Effector memory CD4-positive, alpha-beta T cell (primary cell): ENCODE measurements at places on chromosomes 16 and 17.
A peak's percentile ranks its signal among the peaks of the same experiment; 100 is the strongest.

DNA sequence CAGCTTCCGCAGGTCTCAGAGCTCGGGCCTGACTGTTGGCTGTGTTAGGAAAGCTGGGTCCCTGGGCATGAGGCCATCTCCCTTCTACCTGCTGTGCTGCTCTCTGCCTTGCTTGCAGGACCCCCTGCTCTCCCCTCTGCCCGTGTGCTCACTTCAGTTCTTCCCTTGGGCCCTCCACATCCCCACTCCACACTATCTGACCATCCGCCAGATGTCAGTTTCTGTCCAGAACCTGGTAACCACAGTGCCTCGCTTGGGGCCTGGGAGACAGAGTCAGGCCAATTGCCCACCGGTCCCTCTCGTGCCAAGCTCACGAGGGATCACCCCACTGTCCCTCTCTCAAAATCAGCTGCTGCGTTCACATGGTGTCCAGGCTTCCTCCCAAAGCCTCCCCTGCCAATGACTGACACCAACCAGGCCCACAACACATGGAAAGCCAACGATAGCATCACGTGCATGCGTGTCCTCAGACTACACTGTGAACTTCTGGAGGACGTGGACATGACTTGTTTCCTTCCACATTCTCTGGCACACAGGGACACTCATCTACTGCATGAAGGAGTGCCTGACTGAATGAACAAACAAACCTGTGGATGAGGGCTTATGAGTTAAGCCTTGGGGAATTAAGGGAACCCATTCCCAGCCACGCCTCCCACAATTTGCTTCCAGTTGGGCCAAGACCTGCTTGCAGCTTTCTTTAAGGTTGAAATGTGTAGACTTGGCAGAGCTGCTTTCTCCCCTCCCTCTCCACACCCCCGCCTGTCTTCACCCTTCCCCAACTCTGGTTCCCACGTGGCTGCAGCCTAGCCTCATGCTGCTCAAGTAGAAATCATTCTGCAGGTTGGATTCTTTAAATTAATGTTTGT, 72.5 kb upstream of the ZNF423 start:
- DNase-seq, result no peak

DNA sequence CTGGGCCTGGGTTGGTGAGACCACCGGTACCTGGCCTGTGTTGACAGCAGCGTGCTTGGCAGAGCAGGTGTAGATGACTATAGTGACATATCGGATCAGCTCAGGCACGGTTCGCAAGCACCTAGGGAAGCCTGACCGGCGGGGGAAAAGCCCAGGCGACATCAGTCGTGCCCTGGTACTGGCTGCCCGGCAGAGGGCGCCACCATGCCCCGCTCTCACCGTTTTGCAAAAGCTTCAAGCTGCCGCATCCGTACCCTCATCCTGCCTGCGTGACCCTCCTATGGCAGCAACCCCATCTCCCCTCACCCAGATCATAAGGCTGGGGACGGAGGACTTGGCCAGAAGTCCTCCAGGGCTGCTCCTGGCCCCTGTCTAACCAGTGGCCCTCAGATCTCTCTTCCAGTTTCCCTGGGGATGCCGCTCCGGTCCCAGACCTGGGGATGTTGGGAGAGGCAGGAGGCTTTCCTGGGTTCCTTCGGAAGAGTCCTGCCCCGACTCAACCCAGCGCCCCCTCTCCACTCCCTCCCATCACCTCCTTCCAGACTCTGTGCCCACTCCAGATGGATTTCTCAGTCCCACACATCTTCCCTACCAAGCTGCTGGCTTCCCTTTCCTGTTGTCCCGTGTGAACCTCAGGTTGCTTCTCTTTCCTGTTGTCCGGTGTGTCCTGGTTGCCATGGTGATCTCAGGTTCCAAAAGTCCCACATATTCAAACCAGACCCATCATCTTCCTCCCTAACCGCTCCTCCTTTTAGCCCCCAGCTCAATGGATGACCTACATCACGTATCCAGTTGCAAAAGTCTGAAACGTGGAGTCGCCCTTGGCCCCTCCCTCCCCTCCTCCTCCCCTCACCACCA, 13.7 kb downstream of the ALOX12B start:
- peak; percentile 67 for DNase-seq

GRCh38 chr16:86198206-86199118, 299.5 kb downstream of the IRF8 start:
- no peak for DNase-seq

GRCh38 chr17:12730931-12731521, 58.3 kb upstream of the ARHGAP44 start:
- no peak for DNase-seq

DNA sequence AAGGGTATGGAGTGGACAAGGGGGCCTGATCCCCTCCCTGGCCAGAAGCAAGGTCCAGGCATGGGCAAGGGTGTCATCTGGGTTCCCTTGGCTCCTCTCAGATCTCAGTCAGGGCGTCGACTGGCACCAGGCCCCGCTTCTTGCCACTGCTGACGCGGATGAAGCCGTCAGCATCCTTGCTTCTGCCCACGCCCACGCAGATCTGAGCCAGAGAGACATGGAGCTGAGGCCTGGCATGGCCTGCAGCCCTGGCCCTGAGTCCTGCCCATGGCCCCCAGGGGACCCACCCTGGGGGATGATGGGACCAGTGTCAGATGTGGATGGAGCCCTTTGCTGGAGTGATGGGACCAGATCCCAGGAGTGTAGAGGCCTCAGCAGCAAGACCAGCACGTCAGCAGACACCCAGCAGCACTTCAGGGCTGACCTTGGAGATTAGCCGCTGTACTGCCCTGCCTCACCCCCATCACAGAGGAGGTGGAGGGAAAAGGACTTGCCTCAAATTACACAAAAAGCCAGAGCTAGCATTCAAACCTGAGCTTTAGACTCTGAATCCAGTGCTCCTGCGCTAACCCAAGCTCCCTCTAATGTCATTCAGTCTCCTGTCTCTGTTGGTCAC, 12.2 kb downstream of the RPL19 start:
- no peak for DNase-seq

GRCh38 chr16:67283039-67283825, 3.9 kb downstream of the PLEKHG4 start:
- no peak for DNase-seq

DNA sequence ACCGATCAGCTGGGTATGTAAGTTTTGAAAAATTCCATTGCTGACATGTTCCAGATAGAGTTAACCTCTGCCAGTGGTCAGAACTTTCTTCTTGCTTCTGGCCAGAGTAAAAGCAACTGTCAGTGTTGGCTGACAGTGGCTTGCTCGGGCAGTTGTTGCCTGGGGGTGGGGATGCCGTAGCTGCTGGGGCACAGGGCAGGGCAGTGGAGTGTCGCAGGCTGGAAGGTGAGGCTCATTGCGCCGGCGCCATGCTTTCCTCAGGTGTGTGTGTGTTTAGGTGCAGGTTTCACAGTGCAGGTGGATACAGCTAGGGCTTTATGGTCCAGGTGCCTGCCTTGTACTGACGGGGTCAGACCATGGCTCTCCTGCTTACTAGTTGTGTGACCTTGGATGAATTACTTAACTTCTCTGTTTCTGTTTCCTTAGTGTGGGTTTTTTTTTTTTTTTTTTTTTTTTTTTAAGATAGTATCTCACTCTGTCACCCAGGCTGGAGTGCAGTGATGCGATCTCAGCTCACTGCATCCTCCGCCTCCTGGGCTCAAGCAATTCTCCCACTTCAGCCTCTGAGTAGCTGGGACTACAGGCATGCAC, 156.4 kb downstream of the SNX29 start:
- DNase-seq, result no peak

DNA sequence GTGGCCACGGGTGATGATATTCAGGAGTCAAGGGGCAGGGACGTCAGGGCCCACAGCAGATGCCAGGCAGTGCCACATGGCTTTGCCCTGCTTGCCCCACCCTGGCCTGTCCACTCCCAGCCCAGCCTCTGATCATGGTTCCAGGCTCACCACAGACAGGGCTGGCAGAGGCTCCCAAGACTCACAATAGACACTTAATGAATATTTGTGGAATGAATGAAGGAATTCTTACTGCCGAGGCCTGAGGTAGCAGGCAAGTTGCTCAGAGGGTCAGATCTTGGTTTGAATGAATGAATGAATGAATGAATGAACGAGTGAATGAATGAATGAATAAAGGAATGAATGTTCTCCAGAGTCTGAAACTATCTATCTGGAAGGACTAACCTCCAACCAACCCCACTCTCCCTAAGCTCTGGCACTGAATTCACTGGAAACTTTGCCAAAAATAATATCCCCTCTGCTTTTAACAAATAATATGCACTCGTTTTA, 60.9 kb downstream of the RAI1 start:
- no peak for DNase-seq

GRCh38 chr17:67082107-67082506, 37.8 kb downstream of the CACNG1 start:
- DNase-seq, result no peak

GRCh38 chr16:1261131-1261892, 5.4 kb downstream of the TPSD1 start:
- DNase-seq, result no peak

DNA sequence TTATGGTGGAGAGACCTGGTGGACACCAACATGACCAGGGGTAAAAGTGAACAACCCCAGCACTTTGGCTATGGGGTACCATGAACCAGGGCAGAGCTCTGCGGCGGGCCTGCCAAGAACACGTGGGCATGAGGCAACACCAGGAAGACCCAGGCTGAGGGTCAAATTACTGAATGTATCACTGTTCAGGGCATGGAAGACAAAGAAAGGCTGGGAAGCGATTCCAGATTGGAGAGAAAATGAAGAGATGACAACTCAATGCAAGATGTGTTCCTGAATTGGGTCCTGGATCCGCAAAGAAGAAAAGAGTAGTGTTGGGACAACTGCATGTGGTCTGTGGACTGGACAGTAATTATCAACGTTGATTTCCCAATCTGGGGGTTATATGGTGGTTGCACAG, 19.8 kb downstream of the SPHK1 start:
- DNase-seq, result no peak

DNA sequence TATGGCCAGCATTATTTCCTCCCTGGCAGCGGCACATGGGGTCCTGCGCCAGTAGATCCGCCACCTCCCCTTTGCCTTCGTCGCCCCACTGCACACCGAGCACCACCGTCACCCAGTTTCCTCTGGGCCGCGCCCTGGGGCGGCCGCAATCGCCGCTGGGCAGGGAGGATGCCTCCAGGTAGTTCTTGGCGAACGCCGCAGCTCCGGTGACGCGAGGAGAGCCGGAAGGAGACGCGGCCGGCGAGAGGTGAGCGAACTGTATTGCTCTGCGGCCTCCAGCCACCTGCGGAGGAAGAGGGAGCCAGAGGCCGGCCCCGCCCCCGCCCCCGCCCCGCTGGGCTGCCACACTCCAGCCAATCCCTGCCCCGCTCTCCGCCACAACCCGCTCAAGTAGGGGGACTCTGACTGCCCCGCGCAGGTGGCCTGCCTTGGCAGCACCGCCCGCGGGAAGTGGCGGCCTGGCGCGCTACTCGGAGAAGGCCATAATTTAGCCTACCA, 11.8 kb upstream of the SLFN13 start:
- peak; percentile 64 for DNase-seq

GRCh38 chr16:73166947-73167550, 119.1 kb upstream of the ZFHX3 start:
- no peak for DNase-seq

DNA sequence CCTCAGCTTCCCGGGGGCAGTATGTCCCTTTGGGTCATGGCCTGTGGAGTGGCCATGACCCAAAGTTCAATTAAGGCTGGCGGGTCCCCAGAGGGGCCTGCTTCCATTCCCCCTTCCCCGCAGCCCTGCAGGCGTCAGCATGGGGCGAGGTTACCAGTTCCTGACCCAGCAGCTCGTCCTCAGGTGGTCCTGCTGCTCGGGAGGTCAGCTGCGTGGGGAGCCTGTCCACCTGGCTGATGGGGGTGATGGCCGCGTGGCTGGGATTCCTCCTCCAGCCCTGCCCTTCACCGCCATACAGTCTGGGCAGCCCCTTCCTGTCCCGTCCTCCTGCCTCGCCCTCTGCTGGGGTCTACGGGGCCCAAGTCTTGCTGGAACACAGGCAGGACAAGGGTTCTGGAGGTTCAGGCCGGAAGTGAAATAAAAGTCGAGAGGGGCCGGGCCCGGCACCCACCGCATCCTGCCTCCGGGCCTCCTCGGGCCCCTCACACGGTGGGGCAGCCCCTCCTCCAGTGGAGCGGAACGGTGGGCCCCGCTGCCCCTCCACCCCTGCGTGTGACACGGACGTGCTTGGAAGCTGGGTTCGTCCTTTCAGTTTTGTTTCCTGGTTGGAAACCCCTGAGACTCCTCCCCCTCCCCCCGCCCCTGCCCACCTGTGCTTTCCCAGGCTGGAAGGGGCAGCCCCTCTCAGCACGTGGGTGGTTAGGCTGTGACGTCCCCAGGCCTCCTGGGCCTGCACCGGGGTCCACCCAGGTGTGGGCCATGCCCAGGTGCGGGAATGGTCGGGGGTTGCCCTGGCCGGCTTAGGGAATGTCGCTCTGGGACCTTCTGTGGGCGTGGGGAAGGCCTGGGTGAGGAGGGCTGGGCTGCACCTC, 6.8 kb downstream of the UBALD2 start:
- DNase-seq, result peak; percentile 57

DNA sequence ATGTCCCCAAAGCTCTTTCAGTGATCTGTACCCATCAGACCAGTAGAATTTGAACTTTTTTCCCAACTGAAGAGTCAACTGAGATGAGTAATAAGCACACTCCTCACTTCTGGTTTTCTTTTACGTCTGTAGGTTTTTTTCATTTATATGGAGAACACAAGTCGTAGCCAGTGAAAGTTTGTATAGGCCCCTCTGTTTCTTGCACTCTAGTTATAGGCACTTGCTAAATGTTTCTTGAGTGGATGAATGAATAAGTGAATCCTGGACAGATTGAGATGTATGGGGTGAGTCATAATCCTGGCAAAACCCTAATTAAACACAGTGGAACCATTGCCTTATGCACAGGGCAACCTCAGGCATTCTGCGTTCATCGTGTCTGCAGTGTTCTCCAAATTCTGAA, 193.7 kb upstream of the TBX2 start:
- no peak for DNase-seq

DNA sequence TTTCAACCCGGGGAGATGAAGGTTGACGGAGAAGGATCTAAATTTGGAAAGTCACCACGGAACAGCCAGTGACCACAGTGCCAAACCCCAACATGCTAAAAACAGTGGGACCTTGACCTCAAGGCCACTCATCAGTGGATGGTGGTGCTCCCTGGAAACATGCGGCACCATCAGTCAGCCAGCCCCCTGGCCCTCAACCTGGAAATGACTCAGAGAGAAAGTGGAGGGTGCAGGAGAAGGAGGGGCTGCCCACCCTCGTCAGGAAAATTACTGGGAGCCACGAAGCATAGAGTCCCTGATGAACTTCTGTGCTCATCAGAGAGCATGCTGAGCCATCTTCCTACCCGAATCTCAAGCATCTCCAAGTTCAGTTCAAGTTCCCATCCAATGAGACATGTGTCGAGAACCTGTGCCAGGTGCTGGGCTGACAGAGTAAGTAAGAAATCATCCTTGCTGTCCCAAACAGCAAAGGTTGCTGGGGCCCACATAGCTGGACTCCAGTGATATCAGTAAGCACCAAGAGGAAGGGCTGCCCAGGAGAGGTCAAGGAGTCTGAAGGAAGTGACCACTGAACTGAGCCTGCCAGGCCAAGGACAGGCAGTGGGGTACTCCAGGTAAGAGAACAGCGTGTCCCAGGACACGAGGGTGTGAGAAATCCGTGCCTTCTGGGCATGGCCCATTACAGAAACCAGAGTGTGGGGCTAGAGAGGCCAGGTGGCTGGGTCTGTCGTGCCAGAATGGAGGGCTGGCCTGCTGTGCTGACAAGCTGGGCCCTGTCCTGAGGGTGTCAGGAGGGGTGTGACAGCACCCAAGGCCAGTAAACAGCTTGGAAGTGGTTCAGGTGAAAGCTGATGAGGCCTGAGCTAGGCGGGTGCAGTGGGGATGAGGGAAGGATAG, 5.2 kb downstream of the PECAM1 start:
- no peak for DNase-seq
